ENCODE measurements at places on chromosomes 13 and 19.

GRCh38 chr19:48302600-48302959, 22.8 kb upstream of the EMP3 start:
- DNase-seq, result no peak

- no peak for DNase-seq
Observed at GRCh38 chr13:51856027-51856736, 5.6 kb upstream of the CCDC70 start.

- DNase-seq, result no peak
Observed at GRCh38 chr13:77299587-77299986, 27.3 kb downstream of the MYCBP2 start.

DNA sequence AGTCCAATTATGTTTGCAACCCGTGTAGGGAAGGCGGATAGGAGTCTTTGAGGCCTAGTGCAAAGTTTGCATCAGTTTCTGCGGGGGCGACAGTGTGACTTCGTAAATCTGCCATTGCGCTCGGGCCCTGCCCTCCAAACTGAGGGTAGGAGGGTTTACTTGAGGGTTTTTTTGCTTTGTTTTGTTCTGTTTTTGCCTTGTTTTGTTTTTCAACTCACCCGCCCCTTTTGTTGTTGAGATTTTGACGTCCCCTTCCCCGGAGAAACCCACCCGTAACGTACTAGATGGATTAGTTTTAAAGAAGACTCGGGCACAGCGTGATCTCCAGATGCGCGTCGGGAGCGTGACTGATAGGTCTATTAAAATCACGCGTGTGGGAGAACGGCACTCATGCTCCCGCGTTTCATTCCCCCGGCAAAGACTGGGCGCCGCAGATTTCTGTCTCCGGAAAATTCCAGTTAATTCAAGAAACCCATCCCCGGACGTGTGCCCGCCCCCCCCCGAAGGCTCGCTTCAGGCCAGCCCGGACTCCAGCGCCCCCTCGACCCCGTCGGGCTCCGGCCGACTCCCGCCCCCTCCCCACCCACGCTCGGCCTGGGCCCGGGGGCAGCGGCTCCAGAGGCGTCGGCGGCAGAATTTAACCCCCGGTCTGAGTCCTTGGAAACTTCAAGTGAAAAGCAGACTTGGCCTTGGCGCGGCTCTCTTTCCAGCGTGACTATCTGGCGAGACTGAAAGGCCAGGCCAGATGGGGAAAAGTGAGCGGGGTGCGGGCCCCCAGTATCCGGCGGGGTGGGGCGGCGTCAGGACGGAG, 5.0 kb downstream of the SOX1 start:
- DNase-seq, result no peak

DNA sequence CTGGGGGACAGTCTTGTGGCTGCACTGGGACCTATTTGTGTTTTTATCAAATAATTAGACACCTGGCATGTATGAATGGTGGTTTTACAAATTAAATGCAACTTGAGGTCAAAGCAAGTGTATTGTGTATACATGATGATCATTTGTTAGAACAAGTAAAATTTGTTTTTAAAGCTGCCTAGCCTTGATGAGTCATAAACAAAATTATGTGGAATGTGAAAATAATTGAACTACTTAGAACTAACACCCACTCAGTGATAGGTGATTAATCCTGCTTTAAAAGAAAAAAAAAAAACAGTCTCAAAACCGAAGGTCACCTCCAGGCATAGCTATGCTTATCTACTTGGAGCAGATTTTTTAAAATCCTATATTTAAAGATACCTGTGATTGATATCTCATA, 770.3 kb upstream of the SLITRK5 start:
- no peak for DNase-seq

DNA sequence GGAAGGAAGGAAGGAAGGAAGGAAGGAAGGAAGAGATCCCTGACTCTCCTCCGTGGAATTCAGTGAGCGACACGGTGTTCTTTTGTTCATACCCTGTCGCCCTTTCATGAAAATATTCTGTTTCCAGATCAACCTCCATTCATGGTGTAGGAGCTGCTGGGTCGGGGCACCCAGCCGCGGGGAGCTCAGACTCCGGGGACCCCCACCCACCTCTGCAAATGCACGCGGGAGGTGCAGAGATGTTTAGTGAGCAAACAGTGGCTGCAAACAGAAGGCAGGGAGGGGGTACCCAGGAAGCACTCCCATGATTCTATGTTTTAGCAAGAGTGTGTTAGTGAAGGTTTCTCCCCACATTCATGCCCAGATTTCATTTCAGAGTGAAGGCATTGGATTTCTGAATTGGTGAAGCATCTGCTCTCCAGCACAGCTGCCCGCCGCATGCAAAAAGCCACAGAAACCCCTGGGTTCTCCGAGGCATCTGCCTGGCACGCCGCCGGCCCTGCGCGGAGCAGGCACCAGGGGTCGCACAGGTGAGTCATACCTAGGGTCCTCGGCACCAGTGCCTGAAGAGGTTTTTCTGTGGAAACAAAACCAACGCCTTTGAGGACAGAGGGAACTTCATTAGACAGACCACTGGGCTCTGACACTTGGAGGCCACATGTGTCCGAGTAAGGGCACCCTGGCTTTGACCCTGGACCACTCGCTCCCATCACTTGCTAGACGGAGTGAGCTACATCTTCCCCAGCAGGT, 80.6 kb downstream of the ZNF557 start:
- no peak for DNase-seq

GRCh38 chr19:28036486-28036885, 1176.5 kb downstream of the UQCRFS1 start:
- no peak for DNase-seq

- no peak for DNase-seq
Observed at GRCh38 chr13:105220063-105220462, 1315.4 kb downstream of the EFNB2 start.

DNA sequence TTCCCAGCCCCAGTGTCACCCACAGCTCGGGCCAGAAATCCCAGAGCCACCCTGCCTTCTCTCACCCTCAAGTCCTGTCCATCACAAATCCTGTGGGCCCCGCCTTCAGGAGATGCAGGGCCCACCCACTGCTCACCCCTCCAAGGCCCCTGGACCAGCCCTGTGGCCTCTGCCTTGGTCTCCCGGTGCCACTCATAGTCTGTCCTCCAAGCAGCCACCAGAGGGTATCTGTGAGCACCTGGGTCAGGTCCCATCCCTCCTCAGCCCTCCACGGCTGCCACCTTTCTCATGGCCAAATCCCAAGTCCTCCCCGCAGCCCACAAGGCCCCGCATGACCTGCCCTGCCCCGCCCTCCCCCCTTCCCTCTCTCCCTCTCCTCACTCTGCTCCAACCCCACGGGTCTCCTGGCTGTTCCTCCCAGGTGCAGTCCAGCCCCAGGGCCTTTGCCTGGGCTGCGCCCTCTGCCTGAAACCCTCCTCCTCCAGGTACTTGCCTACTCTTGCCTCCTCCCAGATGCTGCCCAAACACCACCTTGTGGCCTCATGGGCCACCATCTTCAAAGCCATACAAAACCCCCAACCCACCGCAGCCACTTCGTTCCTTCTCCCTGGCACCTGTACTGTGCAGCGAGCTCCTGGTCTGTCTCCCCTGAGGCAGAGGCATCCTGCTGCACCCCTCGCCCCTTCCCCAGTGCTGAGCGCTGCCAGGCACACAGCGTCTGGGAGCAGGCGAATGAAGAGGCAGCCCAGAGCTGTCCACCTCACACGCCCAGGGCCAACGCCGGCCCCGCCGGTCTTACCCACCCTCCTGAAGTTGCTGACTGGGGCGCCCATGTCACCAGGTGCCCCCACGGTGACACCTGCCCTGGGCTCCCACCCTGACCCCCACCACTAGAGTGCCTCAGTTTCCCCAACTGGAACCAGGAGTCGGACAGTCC, 13.2 kb upstream of the UQCR11 start:
- no peak for DNase-seq

DNA sequence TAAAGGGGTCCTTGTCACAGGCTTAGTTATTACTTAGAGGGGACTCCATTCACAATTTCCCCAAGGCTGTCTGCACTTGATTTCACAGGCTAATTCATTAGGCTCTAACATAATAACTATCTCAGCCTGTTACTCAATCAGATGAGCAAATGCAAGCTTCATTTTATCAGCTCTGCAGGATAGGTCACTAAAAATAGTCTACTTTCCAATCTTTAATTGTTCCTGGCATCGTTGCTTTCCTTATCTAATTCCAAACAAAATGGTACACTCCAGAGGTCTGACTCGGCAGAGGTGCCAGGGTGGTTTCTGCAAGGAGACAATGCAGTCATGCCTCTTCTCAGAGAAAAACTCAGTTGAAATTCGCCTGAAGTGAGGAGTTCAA, 69.7 kb upstream of the SLC15A1 start:
- no peak for DNase-seq

DNA sequence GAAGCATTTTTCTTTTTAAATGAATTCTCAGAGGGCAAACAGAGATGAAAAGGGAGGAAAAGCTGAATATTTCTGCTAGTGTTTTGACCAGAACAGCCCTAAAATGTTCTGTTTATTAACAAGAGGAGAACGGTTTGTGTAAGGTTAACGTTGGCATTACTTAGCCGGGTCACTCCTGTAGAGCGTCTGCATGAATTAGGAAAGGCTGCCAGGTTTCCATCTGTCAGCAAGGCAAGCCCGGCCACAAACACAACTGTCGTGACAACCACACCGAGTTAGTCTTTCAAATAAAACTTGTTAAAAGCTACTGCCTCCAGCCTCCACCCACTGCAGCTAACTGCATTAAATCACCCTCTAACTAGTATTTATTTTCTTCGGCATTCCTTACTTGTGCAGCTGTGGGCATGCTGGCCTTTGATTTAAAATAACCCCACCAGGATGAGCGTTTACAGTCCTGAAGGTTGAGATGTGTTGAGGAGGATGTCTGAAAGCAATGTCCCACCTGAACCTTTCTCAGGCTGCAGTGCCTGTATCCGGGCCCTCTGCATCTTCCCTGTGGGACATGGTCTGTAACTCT, 527.9 kb downstream of the FGF9 start:
- no peak for DNase-seq

DNA sequence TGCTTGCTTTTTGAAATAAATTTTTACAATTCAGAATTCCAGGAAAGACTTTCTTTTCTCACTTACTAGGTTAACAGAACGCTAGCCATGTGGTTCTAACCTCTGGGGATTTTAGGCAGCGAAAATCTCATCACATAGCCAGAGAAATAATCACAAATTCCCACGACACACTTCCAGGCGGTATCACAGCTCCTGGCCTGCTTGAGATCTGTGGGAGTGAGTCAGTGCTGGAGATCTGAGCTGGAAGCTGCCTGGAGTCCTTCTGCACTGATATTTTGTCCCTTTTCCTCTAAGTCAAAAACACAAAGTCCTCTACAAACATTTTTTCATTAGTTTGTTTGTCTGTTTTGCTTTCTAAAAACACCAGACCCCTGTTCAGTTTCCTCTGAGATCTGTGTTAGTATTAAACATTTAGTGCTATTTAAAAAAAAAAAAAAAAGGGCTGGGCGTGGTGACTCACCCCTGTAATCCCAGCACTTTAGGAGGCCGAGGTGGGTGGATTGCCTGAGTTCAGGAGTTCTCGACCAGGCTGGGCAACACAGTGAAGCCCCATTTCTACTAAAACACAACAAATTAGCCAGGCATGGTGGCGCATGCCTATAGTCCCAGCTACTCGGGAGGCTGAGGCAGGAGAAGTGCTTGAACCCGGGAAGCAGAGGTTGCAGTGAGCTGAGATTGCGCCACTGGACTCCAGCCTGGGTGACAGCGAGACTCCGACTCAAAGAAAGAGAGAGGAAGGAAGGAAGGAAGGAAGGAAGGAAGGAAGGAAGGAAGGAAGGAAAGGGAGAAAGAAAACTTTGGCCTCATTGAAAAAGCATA, 12.2 kb upstream of the UBE2L5 start:
- DNase-seq, result no peak

DNA sequence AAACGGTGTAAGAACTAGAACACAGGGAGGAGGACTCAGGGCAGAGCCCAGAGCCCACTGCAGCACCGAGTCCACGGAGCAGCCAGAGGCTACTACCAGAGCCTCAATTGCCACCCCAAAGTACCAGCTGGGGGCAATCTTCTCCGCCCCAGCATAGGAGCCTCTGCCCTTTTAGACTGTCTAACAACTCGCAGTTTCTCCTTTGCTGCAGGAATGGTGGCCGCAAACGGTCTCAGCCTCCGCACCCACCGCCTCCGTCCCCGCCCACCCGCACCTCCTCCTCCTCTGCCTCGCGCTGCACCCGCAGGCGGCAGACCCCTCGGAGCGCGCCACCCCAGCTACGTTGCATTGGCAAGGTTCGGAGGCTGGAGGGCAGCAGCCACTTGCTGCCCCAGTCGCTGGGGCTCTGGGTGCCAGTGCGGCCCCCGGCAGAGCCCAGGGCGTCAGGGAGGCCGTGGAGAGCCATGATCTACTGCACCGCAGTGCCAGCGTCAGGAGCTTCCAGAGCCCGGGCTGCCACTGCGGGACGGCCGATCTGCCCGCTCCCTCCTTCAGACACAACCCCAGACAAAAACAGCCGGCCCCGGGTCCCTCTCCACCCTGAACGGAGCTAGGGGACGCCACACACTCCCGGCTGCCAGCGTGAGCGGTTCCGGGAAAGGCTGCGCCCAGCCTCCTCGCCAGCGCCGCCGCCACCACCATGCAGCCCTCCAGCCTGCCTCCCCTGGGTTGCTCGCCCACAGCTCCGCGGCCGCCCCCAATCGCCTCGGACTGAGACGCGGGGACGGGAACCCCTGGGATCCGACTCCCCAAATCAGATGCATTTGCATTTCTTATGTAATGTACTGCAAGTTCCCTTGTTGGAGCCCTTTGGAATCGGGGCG, 1.8 kb downstream of the FGF14 start:
- no peak for DNase-seq

Measured in NCI-H510A (cell line).